EL (cell line): ENCODE measurements at places on chromosomes 7 and 10.

DNA sequence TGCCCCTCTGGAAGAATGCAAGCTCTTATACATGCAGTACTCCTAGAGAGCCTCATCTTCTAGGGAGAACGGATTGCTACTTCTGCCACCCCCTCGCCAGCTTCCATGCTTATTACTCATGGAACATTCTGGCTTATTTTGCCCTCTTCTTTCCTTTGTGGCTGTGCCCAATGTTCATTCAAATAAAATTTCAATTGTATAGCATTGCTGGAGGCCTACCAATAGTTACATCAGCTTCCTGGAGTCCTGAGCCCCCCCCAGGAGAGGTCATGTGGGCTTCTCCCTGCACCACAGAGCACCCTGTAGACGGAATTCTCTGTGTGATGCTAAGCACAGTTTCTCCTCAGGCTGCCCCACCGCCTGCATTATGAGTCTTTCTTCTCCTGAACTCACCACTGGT, 1094.0 kb downstream of the KCNMA1 start:
- peak; percentile 63 for DNase-seq

DNA sequence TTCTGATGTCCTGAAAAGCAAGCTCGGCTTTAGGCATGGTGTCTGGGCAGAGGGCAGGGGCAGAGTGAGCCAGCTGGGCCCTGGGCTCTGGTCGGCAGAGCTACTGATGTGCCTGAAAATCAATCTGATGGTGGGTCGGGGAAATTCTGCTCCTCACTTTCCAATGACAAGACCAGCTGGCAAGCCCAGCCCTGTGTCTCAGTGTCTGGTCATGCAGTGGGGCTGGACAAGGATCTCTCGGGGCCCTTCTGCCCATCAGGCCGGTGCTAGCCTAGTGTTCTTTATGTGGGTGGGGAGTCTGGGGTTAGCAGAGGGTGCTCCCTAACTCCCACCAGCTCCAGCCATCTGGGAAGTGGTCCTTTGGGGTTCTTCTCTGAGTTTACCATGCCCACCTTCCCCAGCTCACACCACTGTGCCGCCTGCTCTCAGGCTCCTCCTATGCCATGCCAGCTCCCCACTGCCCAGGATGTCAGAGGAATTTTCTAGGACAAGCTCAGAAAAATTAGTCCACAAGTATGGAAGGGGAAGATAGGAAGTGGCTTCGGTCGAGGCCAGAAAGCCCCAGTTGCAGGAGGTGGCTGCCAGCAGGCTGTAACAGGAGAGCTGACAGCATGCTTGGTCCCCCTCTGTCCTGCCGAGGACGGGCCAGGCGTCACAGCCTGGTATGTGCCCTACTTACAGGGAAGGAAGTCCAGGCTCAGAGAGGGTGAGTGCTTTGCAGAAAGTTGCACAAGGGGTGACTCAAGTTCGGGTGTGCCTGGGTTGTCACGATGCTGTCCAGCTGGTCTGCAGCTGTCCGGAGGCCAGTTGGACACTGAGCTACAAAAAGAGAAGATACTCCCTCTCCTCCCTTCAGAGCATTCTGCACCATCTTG, 135.2 kb downstream of the ADCY1 start:
- DNase-seq, result peak; percentile 46

DNA sequence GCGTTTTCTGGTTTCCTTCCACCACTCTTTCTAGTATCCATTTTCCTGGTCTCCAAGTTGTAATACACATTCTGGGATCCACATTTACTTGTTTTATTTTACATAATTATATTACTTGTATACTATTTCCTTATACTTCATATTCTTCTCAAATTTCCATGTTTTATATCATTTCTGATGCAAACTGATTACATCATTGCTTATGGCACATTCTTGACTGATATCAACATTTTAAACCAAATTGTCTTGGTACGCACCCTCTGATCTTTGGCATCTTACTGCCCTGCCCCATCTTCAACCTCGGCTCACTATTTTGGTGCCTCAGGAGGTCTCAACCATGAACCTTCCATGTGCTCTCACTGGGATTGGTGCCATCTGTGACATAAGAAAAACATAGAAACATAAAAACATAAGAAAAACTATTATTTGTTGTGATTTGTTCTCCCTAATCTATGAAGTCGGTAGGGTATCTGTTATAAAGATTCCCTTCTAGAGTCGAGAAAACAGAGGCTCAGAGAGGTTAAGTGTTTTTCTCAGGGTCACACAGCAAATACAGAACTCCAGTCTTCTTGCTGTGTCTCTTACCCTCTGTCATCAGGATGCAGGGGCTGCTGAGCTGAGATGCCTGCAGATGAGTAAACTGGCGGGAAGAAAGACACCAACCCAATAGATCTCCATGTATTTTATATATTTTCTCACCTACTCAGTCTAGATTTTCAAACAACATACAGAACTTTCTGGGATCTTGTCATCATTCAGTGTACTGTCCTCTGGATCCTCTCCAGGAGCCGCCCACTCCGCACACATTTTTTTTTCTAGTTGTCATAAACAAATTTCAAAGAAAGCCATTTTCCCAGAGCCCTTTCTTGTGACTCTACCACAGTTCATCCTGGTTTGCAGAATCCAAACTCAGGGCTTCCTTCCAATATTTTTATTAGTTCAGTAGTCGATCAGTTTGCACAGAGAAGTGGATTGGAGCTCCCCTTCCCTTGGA, 79.5 kb downstream of the PARP12 start:
- DNase-seq, result no peak

DNA sequence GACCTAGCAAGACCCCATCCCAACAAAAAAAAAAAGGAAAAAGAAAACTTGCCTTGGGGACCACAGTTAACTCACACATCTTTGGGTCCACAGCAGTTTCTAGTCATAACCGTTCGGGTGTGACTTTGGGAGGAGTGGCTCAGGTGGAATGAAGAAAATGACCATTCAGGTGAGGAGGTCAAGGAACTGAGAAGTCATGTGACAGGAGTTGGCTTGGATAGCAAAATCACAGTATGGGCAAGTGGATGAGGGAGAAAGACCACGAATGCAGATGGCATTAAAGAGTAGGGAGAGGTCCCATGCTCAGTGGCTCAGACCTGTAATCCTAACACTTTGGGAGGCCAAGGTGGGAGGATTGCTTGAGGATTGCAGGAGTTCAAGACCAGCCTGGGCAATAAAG, 17.1 kb upstream of the CNOT4 start:
- no peak for DNase-seq

- no peak for DNase-seq
These were observed 6.2 kb upstream of the ITGB1 start for GRCh38 chr10:32964270-32964669.

DNA sequence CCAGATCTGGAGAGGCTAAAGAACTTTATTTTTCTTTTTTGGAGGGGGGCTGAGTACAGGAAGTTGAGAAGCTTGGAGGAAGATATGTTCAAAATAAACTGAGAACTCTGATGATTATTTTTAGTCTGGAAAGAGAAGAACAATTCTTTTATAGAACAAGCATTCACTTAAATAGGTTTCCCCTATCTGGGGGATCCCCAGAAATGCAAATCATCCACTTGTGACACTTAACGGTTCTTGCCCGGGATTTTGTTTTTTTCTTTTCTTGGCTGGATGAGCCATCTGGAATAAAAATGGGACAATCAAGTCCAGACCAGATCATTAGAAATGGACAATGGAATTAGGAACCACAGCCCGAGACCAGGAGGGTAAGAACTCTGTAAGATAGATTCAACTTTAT, 95.9 kb upstream of the EGR2 start:
- DNase-seq, result no peak

GRCh38 chr10:6386346-6386745, 183.6 kb downstream of the PFKFB3 start:
- no peak for DNase-seq

GRCh38 chr10:33337326-33337957, 3.0 kb upstream of the NRP1 start:
- peak; percentile 83 for DNase-seq

- DNase-seq, result no peak
These were observed 68.8 kb upstream of the MTPN start for GRCh38 chr7:136045992-136046391.

- no peak for DNase-seq
These were observed 399.0 kb downstream of the GRID1 start for GRCh38 chr10:85967594-85967993.

- no peak for DNase-seq
These were observed 15.5 kb downstream of the CYP3A4 start for GRCh38 chr7:99768471-99768870.

GRCh38 chr10:7605565-7606295, 61.0 kb downstream of the ITIH5 start:
- no peak for DNase-seq

GRCh38 chr7:105307163-105307672, 81.5 kb downstream of the SRPK2 start:
- DNase-seq, result no peak

- DNase-seq, result no peak
These were observed 22.2 kb downstream of the VOPP1 start for GRCh38 chr7:55550010-55550663.

DNA sequence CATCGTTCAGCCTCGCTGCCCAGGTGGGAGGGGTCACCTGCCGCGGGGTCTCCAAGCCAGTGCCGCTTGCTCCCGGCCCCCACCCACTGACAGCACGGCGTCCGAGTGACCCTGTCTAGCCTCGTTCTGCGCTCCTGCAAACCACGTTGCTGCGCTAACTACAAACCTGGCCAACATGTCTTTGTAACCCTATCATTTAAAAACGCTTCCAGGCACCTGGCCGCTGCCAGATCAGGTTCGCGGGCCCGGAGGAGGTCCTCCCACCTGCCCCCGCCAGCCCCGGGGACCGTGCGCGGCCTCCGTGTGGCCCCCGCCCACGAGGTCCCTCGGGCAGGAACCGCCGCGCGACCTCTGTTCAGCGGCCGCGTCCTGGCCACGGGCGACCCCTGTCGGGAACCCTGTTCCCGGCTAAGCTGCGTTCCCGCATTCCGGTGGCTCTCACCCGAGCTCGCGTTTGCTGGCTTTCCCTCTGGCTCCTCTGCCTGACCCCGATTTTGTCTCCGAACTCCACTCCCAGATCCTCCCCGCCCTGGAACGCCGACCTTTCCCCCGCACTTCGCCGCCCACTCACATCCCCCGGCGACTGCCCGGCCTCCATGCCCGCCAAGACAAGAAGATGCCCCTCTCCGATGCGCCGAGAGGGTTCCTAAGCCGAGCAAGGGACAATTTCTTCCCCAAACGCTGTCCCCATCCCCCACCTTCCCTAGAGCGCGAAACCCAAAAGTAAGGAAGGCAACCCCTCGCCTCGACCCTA, 2.4 kb downstream of the SFMBT2 start:
- no peak for DNase-seq

DNA sequence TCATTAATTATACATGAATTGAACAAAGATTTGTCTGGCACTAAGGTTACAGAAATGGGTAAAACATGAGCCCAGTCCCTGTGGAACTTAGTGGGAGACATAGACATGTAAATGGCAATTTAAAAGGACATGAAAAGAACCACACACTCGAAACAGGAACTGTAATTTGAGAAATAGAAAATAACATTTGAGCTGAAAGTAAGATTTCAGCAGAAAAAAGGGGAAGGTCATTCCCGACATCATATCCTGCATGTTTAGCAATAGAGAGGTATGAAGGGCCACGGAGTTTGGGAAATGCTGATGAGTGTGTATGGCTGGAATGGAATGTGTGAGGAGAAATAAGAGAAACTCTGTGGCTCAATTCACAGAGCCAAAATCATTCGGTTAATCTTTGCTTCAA, 175.4 kb upstream of the AHR start:
- DNase-seq, result peak; percentile 89

DNA sequence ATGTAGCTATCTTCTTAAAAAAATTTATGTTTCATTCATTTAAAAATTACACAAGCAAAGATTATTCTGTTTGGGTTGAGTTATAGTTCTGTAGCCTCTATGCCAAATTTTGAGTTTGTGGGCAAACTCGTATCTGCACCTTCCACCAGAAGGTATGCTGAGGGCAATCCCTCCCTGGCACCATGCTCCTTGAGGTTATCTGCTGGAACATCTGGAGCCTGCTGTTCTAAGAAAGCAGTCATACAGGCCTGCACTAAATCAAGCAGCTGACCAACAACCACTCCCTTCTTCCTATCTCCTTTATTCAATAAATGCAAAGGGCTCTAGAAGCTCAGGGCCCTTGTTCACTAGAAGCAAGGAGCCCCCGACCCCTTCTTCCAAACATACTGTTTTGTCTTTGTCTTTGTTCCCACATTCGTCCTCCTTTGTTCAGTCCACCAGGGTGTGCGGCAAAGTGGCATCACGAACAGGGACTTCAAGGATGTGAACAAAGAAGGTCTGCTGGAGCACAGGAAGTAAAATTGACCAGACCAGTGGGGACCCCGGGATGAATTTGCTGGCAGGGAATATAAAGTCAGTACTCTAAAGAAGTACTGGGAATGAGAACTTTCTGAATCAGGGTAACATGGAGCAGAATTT, 36.4 kb downstream of the OR13A1 start:
- DNase-seq, result no peak

- no peak for DNase-seq
These were observed 49.8 kb downstream of the PRKCQ start for GRCh38 chr10:6530211-6530840.

GRCh38 chr7:30800785-30801252, 29.6 kb downstream of the MINDY4 start:
- peak; percentile 86 for DNase-seq

DNA sequence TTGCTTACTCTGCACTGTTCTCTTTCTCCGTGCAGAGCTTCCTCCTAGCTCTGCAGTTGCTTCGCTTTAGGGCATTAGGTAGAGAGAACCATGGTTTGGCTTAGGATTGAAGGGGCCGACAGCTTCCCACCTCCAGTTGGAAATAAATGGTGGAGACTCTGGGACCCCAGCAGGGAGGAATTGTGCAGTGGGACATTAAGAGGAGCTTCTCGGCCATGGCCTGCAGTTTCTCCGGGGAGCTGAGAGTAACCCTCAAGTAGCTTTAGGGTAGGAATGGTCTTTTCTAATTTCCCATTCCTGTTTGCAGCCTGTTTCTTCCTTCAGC, 1.2 kb downstream of the SUFU start:
- no peak for DNase-seq

DNA sequence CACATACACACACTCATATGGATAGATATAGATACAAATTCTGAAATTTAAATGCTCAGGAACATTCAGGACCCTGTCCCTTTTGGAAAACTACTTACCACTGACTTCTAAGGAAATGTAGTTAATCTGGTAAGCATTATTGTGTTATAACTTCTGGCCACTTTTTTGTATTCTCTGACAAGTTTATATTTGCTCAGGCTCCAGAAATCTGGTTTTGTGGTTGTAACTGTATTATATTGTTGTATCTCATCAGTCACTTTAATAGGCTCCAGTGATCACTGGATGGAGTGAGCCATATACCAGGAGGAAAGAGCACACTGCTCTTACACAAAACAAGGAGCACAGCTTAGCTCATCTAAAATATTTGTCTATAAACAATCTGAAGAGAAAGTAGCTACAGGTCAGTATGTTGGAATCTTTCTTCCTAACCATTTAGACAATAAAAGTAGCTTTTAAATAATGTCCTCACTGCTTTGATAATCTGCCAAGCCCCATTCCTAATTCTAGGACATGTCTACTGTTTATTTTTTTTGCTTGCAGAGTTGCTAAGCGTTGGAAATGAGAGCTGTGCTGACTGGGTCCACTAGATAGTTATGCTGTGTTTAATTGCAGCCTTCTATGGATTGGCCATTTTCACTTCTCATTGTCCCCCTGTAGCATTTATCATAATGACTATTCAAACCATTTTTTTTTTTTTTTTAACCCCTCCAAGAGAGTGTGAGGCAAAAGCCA, 43.8 kb downstream of the SMNDC1 start:
- DNase-seq, result peak; percentile 3

GRCh38 chr10:124742413-124743190, 1.6 kb downstream of the FAM53B start:
- DNase-seq, result peak; percentile 36
